Adrenal gland (tissue), 19 donors: ENCODE measurements at places on chromosomes 5 and 9. TPM values are rescaled to one million over a fixed set of nuclear protein-coding genes. Genes with fewer than 3 reads are reported as not detected.

DNA sequence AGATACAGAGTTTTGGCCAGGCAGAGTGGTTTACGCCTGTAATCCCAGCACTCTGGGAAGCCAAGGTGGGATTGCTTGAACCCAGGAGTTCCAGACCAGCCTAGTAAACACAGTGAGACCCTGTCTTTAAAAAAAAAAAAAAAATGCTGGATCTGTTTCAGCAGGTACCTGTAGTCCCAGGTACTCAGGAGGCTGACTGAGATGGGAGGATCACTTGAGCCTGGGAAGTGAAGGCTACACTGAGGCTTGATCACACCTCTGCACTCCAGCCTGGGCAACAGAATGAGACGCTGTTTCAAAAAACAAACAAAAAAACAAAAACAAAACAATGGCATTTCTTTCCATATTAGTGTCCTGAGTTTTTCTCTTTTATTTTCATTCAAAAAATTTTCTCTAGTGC lies 19.0 kb downstream of the UNC13B start:
- H3K4me3 ChIP-seq, result no peak overlapping the region
- H3K27me3 ChIP-seq, result no peaks in the 10 kb centered on the region
- no peak overlapping the region for H3K27ac ChIP-seq
- no peak for DNase-seq
- no peaks in the 10 kb centered on the region for H3K36me3 ChIP-seq

GRCh38 chr9:128371630-128372117 lies 500 bp downstream of the URM1 start:
- H3K27ac ChIP-seq, result peak overlapping the region; percentile 83
- no peak for DNase-seq
- H3K27me3 ChIP-seq, result no peaks in the 10 kb centered on the region
- peak overlapping the region; percentile 99 for H3K4me3 ChIP-seq
- H3K4me1 ChIP-seq, result peaks cover 35% of the 10 kb centered on the region

DNA sequence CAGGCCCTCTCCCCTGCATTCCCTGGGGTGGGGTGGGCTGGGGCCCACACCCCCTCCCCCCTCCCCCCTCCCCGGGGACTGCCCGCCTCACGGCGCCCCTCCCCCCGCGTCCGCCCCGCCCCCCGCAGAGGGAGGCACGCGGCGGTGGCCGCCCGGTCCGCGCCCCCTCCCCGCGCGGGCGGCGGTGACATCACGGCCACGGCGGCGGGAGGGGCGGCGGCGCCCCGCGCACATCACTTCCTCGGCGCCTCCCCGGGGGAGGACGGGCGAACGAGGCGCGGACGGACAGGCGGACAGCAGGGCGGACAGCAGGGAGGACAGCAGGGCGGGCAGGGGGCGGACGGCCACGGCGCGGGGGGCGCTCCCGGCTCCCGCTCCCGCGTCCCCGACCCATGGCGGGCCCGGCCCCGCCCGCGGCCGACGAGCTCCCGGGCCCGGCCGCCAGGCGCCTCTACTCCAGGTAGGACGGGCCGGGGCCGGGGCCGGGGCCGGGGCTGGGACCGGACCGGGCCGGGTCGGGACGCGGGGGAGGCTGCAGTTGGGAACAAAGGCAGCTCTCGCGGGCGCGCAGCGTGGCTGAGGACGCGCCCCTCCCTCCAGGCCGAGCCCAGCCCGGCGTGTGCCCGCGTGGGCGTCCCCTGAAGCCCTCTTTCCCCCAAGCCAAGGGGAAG lies at the start of gene GPSM1:
Gene GPSM1, plus strand, starts transcription at position 236 of the 671 bp plus-strand sequence. Its CDS starts 157 bp downstream, at position 393.
- H3K4me3 ChIP-seq, result peak within 1 kb of the TSS; percentile 56
- no peaks in the 10 kb centered on the region for H3K36me3 ChIP-seq
- H3K4me1 ChIP-seq, result peaks cover 5% of the 10 kb centered on the region
- no peak for DNase-seq
- no peaks in the 10 kb centered on the region for H3K27me3 ChIP-seq

DNA sequence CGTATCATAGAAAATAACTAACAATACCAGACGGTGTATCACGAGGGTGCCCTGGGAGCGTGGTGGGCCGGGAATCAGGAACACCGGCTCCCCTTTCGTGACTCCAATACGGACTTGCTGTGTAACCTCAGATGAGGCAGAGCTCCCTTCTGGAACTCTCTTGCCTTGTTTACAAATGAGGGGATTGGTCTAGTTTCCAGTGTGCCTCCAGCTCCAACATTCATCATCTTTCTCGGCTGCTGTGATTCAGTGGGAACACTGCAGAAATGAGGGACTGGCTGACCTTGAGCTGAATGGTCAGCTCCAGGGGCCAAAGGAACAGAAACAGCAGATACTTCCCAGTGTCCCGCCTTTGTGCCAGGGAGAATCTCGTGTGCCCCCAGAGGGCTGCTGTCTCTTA lies 22.6 kb upstream of the TGFBI start:
- DNase-seq, result no peak
- H3K27me3 ChIP-seq, result peaks cover 6% of the 10 kb centered on the region
- H3K36me3 ChIP-seq, result no peaks in the 10 kb centered on the region
- peaks cover under 1% of the 10 kb centered on the region for H3K4me1 ChIP-seq
- H3K27ac ChIP-seq, result no peak overlapping the region

DNA sequence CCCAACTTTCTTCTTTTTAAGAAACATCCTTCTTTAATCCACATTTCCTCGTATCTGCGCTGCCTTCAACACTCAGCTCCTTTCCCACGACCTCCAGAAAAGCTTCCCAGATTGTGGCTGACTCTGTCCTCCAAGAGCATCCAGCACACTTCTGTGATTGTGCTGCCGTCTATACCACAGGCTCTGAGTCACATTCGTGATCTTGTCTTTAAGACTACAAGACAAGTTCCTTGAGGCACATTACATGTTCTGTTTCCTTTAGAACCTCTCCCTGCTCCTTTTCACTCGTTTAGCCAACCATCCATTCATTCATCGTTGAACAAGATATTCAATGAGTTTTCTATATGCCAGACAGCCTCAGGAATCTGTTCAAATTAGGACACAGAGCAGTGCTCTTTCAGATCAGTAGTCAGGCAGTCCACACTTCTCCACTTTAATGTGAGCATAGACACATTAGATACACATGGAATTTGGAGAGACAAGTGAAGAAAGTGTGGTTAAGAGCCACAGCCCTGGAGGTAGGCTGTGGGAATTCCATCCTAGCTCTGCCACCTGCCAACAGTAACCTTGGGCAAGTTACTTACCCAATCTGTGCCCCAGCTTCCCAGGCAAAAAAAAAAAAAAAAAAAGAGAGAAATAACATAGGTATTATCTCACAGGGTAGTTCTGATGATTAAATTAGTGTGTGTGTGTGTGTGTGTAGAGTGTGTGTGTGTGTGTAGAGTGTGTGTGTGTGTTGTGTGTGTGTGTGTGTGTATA lies 18.9 kb downstream of the WHRN start:
- H3K27me3 ChIP-seq, result no peaks in the 10 kb centered on the region
- H3K27ac ChIP-seq, result no peak overlapping the region
- H3K36me3 ChIP-seq, result no peaks in the 10 kb centered on the region
- no peak for DNase-seq
- H3K4me3 ChIP-seq, result no peak overlapping the region
- peaks cover 70% of the 10 kb centered on the region for H3K4me1 ChIP-seq

DNA sequence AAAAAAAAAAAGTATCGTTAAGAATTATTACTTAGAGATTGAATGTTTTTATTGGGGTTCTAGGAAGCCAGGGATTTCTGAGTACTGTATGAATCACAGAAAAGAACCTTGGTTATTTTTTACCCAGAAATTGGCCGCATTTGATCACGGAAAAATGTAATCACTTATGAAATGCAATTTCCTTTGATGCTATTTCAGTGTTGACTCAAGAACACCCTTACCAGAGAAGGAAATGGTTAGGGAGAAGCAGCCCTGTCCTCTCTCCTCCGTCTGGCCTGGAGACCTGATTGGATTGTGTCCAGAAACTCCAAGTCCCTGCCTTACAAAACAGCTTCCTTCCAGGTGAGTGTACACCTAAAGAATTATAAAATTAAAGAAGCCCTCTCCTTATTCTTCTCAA lies 116.7 kb downstream of the MED10 start:
- H3K27me3 ChIP-seq, result no peaks in the 10 kb centered on the region
- H3K4me3 ChIP-seq, result no peak overlapping the region
- no peak for DNase-seq
- H3K4me1 ChIP-seq, result no peaks in the 10 kb centered on the region
- H3K27ac ChIP-seq, result no peak overlapping the region

DNA sequence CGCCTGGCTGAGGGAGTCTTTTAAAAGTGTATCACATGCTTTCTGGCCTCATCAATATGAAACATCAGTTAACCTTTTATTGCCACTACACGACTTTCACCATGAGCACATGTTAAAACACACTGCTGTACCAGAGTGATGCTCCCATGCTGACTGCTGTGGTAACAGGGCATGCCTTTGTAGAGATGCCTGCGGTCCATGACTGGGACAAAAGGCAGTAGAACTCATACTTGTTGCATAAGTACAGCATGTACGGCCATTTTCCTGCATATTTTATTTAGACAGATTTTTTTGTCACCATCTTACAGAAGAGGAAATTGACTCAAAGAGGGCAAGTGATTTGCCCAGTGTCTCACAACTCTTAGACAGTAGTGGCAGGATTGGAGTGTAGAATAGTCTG lies 105.7 kb upstream of the ADAMTSL1 start:
- DNase-seq, result no peak
- H3K36me3 ChIP-seq, result no peaks in the 10 kb centered on the region
- H3K4me3 ChIP-seq, result no peak overlapping the region
- no peaks in the 10 kb centered on the region for H3K27me3 ChIP-seq
- H3K27ac ChIP-seq, result no peak overlapping the region

DNA sequence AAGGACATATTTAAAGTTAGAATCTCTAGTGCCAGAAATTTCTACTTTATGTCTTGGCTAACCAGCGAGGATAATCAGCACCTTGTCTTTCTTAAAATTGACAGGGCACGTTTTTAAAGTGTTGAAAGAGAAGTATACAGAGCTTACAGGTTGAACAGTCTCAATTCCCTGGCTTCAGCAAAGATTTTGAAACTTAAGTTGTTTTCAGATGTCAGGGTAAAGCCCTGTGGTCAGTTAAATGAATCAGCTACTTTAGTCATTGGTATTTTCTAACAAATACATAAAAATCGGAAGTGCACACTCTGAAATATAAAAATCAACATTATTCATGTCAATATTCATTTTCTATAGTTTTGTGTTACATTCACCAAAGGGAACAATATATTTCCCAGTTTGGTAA lies 29.1 kb downstream of the SNCAIP start:
- H3K27me3 ChIP-seq, result no peaks in the 10 kb centered on the region
- no peak overlapping the region for H3K4me3 ChIP-seq
- H3K36me3 ChIP-seq, result no peaks in the 10 kb centered on the region
- no peak overlapping the region for H3K27ac ChIP-seq

GRCh38 chr5:81971111-81971711 lies 612 bp upstream of the ATG10 start:
- H3K27me3 ChIP-seq, result no peaks in the 10 kb centered on the region
- H3K36me3 ChIP-seq, result no peaks in the 10 kb centered on the region
- H3K4me3 ChIP-seq, result peak overlapping the region; percentile 66
- H3K4me1 ChIP-seq, result peaks cover 8% of the 10 kb centered on the region
- DNase-seq, result no peak
- H3K27ac ChIP-seq, result peak overlapping the region; percentile 99

DNA sequence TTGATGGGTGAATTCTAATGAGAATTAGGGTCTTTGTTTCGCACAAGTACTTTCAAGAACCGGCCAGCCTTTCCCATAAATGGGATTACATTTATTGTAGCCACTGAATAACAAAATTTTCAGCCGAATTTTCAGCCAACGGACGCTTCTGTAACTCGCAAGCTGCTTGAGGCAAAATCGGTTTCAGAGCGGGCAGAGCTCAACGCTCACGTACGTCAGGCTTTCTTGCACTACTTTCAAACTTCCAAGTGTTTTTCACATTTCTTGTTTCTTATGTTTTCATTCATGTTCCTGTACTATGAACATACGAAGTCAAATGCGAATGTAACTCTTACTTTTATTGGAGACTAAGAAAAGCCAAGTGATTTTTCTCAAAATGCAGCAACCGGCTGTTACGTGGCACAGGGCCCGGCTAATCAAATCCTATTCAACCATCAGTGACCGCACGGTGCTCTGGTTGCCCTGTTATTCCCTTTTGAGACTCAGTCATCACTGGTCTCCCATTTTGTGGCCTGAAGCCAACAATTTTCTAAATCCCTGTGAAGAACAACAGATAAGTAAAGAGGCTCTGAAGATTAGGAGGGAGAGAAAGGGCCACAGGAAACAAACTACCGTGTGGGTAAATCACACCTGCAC lies 68.5 kb downstream of the SLC28A3 start:
- no peaks in the 10 kb centered on the region for H3K4me1 ChIP-seq
- DNase-seq, result no peak
- no peaks in the 10 kb centered on the region for H3K36me3 ChIP-seq
- H3K27me3 ChIP-seq, result no peaks in the 10 kb centered on the region
- no peak overlapping the region for H3K4me3 ChIP-seq
- H3K27ac ChIP-seq, result peak overlapping the region; percentile 48

GRCh38 chr5:135697959-135698345 lies 119.2 kb upstream of the CXCL14 start:
- no peaks in the 10 kb centered on the region for H3K36me3 ChIP-seq
- no peak overlapping the region for H3K27ac ChIP-seq
- H3K4me1 ChIP-seq, result no peaks in the 10 kb centered on the region
- H3K4me3 ChIP-seq, result no peak overlapping the region

DNA sequence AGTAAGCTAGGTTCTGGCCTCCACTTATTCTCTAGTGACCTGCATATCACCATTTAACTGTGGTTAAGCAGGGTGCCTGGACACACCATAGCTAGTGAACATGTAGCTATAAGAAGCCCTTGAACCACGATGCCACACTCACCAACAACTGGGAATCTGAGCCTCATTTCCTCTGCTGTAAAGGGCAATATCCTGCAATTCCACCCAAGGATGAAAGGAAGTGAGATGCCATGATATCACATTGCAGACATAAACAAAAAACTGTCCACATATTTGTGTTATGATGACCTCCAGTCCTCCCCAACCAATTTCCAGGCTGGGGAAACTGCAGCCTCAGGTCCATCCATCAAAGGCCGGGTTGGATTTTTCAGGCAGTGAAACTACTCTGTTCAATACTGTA lies 10.4 kb downstream of the TNIP1 start:
- no peaks in the 10 kb centered on the region for H3K27me3 ChIP-seq
- DNase-seq, result no peak
- peaks cover 40% of the 10 kb centered on the region for H3K4me1 ChIP-seq

DNA sequence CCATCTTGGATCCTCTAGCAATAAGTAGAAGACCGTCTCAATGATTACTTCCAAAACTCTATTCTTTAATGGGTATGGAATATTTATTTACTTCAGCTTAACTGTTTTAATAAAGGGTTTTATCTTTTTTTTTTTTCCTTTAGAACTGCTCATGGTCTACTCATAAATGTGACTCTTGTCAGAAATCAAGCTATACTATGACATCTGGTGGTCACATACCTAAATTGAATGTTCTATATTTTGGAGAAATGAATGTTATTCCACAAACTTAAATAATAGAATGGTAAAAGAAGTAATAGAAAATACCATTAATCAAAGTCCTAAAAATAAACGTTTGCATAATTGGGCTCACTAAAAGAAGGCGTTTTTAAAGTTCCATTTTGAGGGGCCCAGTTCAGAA lies 131.2 kb upstream of the PLCXD3 start:
- no peaks in the 10 kb centered on the region for H3K27me3 ChIP-seq
- H3K4me1 ChIP-seq, result no peaks in the 10 kb centered on the region
- no peak overlapping the region for H3K27ac ChIP-seq
- H3K36me3 ChIP-seq, result no peaks in the 10 kb centered on the region
- no peak overlapping the region for H3K4me3 ChIP-seq

The PCSK5 gene
- 4.8 TPM for total RNA-seq

The FGF1 gene
- total RNA-seq, result 1.5 TPM

The ARRDC1 gene
- 23.1 TPM for total RNA-seq

The MZB1 gene
- 0.35 TPM for total RNA-seq

The DNM1 gene
- total RNA-seq, result 12.3 TPM
